Ovary (tissue), 10 donors: ENCODE measurements at places on chromosomes 7 and 10. TPM values are rescaled to one million over a fixed set of nuclear protein-coding genes. Genes with fewer than 3 reads are reported as not detected.

GRCh38 chr10:80526218-80526617 is 11.5 kb upstream of the SH2D4B start:
- no peak overlapping the region for H3K4me3 ChIP-seq
- H3K4me1 ChIP-seq = no peaks in the 10 kb centered on the region
- no peak overlapping the region for H3K27ac ChIP-seq

DNA sequence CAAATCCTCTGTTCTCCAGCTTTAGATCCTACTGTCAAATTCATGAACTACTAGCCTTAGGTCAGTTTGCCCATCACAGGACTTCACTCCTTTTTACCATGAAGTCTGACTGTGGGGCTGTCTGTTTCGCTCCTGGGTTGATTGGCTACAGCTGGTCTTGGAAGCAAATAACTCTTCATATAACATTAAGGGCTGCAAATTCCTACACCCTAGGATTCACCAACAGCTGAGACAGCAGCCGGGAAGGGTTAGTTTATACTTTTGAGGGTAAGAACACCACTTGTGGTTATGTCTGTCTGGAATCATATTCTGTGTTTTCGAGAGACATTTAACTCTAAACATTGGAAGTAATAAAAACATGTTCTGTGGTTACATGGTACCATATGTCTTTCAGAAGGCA is 55.9 kb upstream of the KIAA1217 start:
- H3K27ac ChIP-seq = no peak overlapping the region
- H3K4me3 ChIP-seq = no peak overlapping the region

SYPL1 gene
- 83.5 TPM for total RNA-seq

OR2A7 gene
- total RNA-seq = 4.1 TPM
